Aortic smooth muscle cell (primary cell): ENCODE measurements at places on chromosomes 3 and 15. TPM values are rescaled to one million over a fixed set of nuclear protein-coding genes. Genes with fewer than 3 reads are reported as not detected.

The UBA3 gene
- 68.7 and 81.8 TPM in 2 replicates for total RNA-seq

The PCOLCE2 gene
- 586 and 643 TPM in 2 replicates for total RNA-seq

The BUB1B gene
- total RNA-seq = 13.2 and 21.9 TPM in 2 replicates

The VGLL4 gene
- total RNA-seq = 81.0 and 106 TPM in 2 replicates

The AP3B2 gene
- 0.40 and 0.56 TPM in 2 replicates for total RNA-seq

The ARHGAP31 gene
- total RNA-seq = 6.7 and 9.1 TPM in 2 replicates

The CHRM5 gene
- total RNA-seq = under 0.01 TPM in 1 of 2 replicates, not detected in the other

The LIPH gene
- 0.87 and 2.0 TPM in 2 replicates for total RNA-seq

The GASK1A gene
- total RNA-seq = 0.62 and 0.92 TPM in 2 replicates

The PSMD6 gene
- 105 and 108 TPM in 2 replicates for total RNA-seq

The TRPM1 gene
- not detected in 2 replicates for total RNA-seq

The ZIC4 gene
- 0.06 TPM in 1 of 2 replicates, not detected in the other for total RNA-seq

The CCDC9B gene
- 102 and 109 TPM in 2 replicates for total RNA-seq

The FAM227B gene
- total RNA-seq = 4.0 and 6.5 TPM in 2 replicates

The CDHR4 gene
- 0.06 TPM in 1 of 2 replicates, not detected in the other for total RNA-seq

The ITIH1 gene
- total RNA-seq = 0.40 and 0.56 TPM in 2 replicates

The SI gene
- not detected in 2 replicates for total RNA-seq

The SELENOS gene
- 74.2 and 90.8 TPM in 2 replicates for total RNA-seq

The ZNF654 gene
- total RNA-seq = 11.1 and 12.8 TPM in 2 replicates
